ENCODE measurements at places on chromosomes 13 and 19.

- no peak for DNase-seq
Observed at GRCh38 chr19:4580021-4580901, 20.8 kb upstream of the SEMA6B start.

GRCh38 chr19:31111741-31112140, 237.5 kb downstream of the TSHZ3 start:
- no peak for DNase-seq

GRCh38 chr19:52200044-52200443, 10.2 kb downstream of the PPP2R1A start:
- DNase-seq: no peak

DNA sequence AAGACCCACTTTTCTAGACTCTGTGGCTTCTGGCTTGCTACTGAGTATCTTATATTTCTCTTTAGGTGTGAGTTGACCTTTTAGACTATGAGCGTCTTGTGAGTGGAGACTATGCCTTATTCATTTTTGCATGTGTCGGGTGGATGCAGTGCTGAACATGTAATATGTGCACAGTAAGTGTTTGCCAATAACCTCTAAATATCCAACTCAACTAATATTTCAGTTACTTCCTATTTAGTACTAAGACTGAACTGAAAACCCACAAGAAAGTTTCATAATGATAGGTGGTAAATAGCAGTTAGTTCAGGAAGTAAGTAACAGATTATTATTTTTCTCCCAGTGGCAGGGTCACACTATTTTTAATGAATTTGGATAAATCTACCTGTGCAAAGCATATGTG, 269.3 kb downstream of the KCNRG start:
- no peak for DNase-seq

DNA sequence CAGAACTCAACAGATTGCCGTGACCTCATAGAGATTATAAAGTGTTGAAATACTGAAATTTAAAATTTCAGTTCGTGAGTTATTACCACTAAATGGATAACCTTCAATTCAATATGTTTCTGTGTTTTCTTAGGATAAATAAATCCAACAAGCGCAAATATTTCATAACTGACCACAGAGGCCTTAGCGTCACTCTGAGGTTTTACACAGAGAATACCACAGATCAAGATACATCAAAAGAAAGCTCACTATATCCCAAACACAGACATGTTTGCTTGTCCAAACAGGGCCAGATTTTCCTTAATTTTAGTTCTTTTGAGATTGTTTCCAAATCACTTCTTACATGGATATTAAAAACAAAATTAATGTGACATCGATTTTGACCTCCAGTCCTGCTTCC, 235.8 kb downstream of the EFNB2 start:
- no peak for DNase-seq

DNA sequence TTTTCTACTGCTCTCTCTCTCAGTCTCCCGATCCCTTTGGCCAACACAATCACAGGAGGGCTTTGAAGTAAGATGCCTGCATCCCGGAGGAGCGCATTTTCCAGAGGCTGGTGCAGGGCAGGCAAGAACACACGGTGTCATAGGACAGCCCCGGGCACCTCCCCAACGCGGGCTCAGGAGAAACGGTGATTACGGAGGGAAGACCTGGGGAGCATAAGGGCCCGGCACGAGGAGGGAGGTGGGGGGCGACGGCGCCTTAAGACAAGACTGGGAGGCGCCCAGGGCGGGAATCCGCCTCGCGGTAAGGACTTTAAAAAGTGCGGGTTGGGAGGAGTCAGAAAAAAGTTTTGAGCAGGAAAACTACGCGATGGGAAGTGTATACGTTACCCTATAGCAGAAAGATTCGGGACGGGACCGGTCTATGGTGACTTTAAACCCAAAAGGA, 18.7 kb upstream of the ZNF888 start:
- DNase-seq: peak; percentile 27

GRCh38 chr13:109146912-109147647, 517.7 kb downstream of the MYO16 start:
- no peak for DNase-seq

GRCh38 chr13:100305398-100305797, 216.5 kb downstream of the PCCA start:
- no peak for DNase-seq

DNA sequence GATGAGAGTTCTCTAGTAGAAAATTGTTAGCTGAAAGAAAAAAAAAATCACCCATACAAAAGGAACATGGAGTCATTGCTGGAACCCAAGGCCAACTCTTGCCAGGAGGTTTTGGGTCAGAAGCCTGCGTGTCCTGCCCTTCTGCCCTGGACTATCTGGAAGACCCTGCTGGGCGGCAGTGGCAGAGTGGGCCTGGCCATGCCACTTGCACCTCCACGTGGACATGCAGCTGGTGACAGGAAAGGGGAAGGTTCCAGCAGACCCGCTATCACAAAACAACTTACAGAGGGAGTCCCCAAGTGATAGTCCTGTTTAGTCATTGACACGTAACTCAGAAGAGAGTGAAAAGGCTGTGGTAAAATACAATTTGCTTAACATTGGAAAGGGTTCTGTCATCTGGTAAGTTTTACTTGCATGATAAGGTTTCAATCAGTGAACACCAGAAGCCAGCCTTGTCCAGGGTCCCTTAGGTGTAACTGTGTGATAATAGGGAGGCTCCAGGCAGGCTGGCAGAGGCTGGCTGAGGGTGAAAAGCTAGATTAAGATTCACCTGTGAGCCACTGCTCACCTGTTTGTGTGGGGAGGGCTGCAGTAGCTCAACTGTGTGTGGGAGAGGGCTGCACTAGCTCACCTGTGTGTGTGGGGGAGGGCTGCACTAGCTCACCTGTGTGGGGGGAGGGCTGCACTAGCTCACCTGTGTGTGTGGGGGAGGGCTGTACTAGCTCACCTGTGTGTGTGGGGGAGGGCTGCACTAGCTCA, 47.8 kb downstream of the COL4A2 start:
- DNase-seq: no peak

DNA sequence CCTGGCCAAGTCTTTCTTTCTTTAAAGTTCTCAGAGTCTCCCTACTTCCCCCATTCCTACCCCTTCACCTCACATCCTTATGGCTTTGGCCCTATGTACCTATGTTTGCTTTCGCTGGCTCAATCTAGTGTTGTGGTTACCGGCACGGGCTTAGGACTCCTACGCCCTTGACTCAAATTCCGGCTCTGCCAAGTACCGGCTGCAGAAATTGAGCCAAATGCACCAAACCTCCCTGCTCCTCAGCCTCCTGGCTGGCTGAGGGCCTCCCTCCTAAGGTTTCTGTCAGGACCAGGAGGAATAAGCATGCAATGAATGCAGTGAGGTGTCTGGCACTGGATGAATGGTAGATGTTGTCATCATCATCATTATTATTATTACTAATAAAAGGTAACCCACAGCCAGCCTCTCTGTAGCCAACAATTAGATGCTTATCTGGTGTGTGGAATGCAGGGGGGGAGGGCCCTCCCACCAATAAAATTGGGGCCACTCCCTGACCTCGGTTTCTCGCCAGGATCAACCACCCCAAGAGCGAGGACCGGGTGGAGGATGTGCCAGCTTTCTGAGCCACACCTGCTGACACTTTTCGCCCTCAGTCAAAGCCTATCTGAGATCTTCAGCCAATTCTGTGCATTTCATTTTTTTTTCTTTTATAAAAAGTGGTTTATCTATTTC, 20.7 kb downstream of the KLK5 start:
- DNase-seq: no peak

DNA sequence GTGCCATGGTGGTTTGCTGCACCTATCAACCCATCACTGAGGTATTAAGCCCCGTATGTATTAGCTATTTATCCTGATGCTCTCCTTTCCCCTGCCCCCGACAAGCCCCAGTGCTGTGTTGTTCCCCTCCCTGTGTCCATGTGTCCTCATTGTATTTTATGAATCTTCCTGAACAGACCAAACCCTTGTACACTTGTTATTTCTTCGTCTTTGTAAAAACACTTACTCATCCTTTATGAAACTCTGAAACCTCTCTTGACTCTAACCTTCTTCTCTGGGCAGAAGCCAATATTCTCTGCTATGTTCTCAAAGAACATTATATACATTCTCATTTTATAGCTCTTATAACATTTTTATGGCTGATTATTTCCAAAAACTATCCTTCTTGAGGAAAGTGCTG, 746.9 kb downstream of the EFNB2 start:
- no peak for DNase-seq

DNA sequence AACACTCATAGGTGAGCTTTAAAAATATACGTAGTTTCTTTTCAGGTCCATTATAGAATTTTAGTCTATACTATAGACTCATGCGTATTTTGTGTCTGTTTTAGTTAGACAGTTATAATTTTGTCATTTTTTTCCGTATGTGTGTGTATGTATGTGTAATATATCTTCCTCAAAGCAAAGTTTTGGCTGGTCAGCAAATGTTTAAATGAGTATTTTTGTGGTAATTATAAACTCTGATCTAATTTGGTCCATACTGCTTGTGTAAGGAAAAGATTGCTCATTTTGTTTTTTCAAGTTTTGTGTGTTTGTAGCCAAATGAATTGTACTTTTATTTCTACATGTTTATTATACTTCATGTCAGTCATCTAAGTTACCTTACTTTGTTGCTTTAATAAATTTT, 20.5 kb downstream of the KCTD4 start:
- DNase-seq: no peak

GRCh38 chr19:56261145-56261544, 11.4 kb upstream of the EDDM13 start:
- DNase-seq: no peak

GRCh38 chr13:72586518-72586917, 140.9 kb downstream of the MZT1 start:
- no peak for DNase-seq

GRCh38 chr19:41377977-41378709, 1.8 kb downstream of the TMEM91 start:
- DNase-seq: no peak

DNA sequence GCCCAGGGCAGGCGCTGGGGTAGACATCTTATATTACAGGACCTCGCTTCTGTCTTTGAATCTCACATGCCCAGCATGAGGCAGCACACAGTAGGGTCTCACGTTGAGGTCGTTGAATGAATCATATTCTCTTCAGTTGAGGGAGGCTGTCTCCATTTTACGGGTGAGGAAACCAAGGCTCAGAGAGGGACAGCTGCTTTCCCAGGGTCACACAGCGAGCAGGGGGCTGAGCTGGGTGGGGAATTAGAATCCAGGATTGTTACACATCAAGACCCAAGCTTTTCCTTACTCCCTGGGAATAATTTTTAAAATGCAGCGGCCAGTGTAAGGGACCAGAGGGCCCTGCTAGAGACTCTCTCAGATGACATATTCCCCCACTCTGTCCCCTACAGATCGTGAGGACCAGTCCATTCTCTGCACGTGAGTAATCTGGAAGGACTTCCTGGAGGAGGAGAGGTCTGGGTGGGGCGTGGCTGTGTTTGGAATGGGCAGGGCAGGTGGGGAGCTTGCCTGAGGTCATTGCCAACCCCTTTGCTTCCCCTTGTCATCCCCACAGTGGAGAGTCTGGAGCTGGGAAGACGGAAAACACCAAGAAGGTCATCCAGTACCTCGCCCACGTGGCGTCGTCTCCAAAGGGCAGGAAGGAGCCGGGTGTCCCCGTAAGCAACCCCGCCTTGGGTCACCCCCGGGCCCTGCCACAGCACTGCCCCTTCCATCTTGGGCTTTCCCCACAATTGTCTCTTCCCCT, 19.4 kb downstream of the MYH14 start:
- DNase-seq: no peak

- DNase-seq: no peak
Observed at GRCh38 chr19:1729568-1729925, 23.8 kb upstream of the ONECUT3 start.

- DNase-seq: no peak
Observed at GRCh38 chr13:106052200-106052767, 483.2 kb downstream of the EFNB2 start.

DNA sequence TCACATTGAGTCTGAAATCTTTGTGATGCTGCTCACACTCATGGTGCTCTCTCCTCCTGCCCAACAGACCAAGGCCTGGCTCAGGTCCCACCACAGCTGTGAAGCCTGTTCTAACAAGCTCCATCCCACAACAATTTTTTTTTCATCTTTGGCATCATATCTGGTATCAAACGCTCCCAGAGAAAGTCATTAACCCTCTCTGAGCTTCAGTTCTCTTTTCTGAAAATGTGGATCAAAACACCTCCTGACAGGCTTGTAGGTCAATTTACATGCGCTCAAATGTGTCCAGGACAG, 224.4 kb downstream of the LACC1 start:
- DNase-seq: no peak

GRCh38 chr13:111937777-111938311, 129.1 kb upstream of the SOX1 start:
- no peak for DNase-seq

- DNase-seq: no peak
Observed at GRCh38 chr19:50713556-50714236, 5.9 kb downstream of the SHANK1 start.

DNA sequence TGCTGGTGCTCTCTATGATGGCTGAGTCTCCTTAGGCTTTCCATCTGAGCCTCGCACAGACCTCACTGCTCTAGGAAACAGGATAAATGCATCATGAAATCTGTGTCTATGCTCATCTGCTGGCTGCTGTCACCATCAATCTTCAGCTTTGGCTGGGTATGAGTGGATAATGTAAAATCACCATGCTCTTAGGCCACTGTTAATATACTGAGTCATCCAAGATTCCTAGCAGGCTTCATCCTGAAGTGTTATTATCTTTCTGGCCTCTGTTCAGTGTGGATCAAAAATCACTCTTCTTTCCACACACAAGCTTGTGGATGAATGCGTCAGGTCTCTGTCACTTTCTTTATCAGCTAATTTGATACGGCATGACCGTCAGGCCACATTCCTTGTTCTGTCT, 317.4 kb downstream of the NALCN start:
- no peak for DNase-seq

DNA sequence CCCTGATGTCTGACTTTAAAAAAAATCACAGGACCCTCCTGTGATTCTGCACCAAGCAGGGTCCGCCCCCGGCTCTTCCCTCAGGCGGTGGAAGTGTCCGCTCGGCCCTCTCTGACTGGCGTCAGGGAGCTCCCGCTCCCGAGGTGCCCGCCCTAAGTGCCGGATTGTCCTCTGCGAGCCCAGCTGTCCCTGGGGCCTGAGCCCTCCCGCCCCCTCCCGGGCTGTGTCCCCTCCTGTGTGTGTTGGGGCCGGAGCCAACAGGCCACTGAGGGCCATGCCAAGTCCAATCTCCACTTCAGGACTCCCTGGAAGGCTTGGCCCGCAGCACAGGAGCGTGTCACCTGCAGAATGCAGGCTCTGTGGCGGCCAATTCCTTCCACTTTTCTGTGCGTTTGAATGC, 25.4 kb downstream of the MAP2K2 start:
- DNase-seq: no peak

DNA sequence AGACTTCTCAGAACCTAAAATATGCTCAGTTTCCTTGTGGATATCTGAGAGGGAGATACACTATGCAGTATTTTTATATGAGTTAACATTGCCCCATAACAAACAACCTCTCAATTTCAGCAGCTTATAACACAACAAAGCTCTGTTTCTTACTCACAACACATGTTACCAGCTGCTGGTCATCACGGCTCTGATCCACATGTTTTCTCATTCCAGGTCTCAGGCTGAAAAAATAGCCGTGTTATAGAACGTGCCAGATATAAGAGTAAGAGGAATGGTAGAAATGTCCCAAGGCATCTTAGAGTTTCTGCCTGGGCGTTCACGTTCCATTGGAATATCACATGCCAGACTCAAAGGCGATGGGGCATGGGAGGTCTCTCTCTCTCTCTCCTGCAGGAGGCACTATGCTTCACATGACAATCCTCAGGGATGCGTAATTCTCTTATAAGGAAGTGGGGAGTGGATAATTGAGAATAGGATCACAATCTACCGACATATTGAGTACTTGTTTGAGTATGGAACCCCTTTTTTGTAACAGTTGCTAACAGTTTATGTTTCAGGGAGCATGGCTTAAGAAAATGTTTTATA, 246.6 kb downstream of the NHLRC3 start:
- no peak for DNase-seq

Data from activated naive CD4-positive, alpha-beta T cell treated with anti-CD3 and anti-CD28 coated beads, Interleukin-2, amount 50 U/mL, for 16 hours (primary cell).